Renal cortical epithelial cell (primary cell): ENCODE measurements at places on chromosomes 2 and 18. TPM values are rescaled to one million over a fixed set of nuclear protein-coding genes. Genes with fewer than 3 reads are reported as not detected.

GRCh38 chr18:43009674-43010073 is 105.8 kb downstream of the RIT2 start:
- no peak for DNase-seq

DNA sequence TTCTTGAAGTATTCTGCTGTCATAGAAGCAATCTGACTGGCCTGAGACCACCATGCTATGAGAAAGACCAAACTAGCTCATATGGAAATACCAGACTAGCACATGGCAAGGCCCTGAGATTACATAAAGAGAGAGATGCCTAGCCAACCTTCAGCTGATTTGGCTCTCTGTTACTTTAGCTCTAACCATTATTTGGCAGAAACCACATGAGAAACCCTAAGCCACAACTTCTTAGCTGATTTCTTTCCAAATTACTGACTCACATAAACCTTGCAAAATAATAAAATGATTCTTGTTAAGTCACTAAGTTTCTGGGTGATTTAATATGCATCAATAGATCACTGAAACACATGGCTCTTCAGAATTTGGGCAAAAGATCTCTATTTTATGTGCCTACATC is 295.0 kb upstream of the ZNF521 start:
- DNase-seq: peak; percentile 70

The TEX44 gene
- not detected in 2 replicates for total RNA-seq

The CCDC68 gene
- total RNA-seq: 3.8 and 5.5 TPM in 2 replicates

The KCNE4 gene
- total RNA-seq: 0.05 and 0.52 TPM in 2 replicates

The BMP10 gene
- total RNA-seq: not detected in 2 replicates
